NCI-H524 treated with DMSO at 0.1 percent for 48 hours (cell line): ENCODE measurements at places on chromosomes 1 and 21.

- DNase-seq: no peak
Measured at GRCh38 chr1:161531986-161532643, 7.8 kb downstream of the HSPA6 start.

DNA sequence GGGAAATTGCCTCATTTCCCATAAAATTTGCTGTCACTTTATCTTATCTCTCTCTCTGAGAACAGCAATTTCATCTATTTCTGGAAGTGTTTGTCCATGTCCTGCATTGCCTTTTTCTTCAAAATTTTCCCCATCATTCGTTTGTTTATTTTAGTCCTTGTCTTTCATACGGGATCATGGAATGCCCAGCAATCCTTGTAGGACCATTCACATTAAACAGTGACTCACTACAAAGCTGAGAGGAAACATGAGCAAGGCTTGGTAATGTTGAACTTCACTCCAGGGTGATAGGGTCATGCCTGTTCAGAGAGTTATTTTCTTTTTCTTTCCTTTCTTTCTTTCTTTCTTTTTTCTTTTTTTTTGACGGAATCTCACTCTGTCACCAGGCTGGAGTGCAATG lies 32.2 kb upstream of the HNRNPU start:
- DNase-seq: no peak

- DNase-seq: no peak
Measured at GRCh38 chr21:34996304-34997101, 52.6 kb downstream of the RUNX1 start.

DNA sequence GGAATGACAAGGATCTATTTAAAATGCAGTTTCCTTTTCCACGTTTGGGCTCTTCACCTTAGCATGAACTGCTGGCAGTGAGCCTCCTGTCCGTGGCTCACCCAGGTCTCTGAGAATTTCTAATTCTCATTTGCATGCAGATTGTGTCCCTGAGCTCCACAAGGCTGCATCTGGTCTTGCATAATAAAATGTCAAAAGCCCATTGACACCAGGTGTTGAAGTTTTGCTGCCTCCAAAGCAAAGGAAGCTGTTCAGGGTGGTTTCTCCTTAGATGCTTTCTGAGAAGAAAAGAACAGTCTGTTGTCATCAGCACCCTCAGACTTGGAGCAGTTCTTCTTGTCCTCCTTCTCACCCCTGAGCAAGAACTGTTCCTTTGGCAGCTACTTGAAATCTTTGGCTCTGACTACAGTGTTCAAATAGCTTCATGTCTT lies 433.1 kb upstream of the KAZN start:
- no peak for DNase-seq

DNA sequence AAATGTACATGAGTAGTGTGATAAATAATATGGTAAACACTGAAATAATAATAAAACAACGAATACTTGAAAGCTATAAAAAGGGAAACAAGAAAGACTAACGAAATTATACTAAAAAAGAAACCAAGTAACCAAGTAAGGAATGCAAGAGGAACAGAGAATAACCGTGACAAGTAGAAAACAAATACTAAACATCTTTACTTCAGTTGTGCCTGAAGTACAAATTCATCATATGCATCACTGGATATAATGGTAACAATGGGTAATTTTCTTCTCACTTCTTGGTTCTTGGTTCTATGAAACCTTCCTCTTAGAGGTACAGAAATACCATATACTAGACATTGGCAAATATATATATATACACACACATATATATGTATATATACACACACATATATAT lies 1093.6 kb upstream of the B3GALT2 start:
- no peak for DNase-seq

GRCh38 chr1:180579961-180580611 lies 21.3 kb downstream of the OVAAL start:
- DNase-seq: no peak

GRCh38 chr1:65728504-65728903 lies 64.2 kb upstream of the PDE4B start:
- no peak for DNase-seq

GRCh38 chr1:27350663-27351540 lies 9.1 kb downstream of the SYTL1 start:
- DNase-seq: no peak

GRCh38 chr1:185917646-185918045 lies 183.5 kb downstream of the HMCN1 start:
- DNase-seq: no peak

DNA sequence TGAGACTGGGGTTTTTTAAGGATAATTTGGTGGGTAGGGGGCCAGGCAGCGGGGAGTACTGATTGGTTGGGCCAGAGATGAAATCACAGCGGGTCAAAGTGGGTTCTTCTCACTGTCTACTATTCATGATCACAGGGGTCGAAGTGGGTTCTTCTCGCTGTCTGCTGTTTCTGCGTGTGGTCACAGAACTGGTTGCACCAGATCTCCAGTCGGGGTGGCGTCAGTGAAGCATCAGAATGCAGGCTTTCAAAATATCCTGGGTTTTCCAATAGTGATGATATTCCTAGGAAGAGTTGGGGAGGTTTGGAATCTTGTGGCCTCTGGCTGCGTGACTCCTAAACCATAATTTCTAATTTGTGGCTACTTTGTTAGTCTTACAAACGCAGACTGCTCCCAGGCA lies 45.1 kb downstream of the TRPM2 start:
- no peak for DNase-seq

- DNase-seq: peak; percentile 34
Measured at GRCh38 chr1:119114786-119115185, 25.7 kb downstream of the WARS2 start.

GRCh38 chr1:102107441-102107840 lies 110.7 kb upstream of the OLFM3 start:
- DNase-seq: no peak

GRCh38 chr1:55284856-55285255 lies 69.7 kb upstream of the USP24 start:
- DNase-seq: peak; percentile 7

- no peak for DNase-seq
Measured at GRCh38 chr1:169364948-169365347, 2.6 kb downstream of the NME7 start.

GRCh38 chr1:165543532-165544438 lies at the start of gene LRRC52:
TSS of gene LRRC52 (plus strand) at chr1:165544000. CDS start at chr1:165544297, 297 bp downstream.
- no peak for DNase-seq

GRCh38 chr1:6280761-6281451 lies 20.0 kb upstream of the GPR153 start:
- no peak for DNase-seq

GRCh38 chr1:2228157-2228594 lies at the start of gene SKI:
TSS of gene SKI (plus strand) at chr1:2228319. CDS start at chr1:2228767, 448 bp downstream.
- DNase-seq: no peak

DNA sequence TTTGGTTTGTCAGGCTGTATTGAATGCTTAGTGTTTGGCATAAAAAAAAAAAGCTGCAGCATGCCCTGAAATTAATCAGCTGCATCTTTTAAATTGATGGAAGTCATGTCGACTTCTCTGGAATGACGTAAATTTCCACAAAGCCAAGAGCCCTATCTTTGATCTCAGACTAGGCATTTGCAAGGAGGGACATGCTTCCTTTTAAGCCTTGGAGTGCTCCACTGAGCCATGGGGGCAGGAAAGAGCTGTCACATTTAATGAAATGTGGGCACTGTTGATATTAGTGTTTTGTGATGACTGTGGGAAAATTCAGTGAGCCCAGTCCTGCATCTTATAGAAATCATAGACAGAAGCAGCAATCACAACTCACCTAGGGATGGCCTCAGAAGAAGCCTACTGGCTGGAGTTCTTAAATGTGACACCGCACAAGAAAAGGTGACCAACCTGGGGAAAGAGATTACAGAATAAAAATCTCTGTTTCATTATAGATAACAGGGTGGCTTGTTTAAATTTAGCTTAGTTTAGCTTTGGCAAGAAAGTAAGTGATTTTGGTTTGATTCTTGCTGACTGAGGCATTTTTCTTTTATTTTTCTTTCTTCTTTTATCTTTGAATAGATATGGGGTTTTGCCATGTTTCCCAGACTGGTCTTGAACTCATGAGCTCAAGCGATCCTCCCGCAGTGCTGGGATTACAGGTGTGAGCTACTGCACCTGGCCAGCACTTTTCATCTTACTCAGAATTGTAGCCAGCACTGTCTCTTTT lies 188.2 kb downstream of the HHAT start:
- DNase-seq: no peak

DNA sequence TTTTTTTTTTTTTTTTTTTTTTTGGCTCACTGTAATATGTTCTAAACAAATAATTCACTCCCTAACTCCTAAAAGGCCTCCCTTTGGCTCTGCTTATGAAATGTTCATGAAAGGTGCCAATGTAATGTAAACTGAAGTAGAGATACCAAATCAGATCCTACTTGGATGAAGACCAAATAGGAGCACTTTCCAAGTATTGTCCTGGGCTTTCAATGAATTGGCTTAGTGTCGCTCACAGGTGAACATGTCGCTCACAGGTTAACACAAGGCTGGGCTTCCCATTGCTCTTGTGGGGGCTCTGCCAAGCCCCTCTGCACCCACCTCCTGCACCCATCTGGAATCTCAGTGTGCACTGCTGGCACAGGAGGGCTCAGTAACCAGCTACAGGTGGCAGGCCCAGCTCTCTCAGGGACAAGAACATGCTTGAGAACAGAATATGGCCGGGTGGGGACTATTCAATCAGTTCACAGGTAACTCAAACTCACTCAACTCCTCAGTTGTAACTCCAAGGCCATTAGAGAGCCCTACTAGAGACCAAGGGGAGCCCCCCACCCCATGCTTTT lies 10.6 kb upstream of the CD58 start:
- no peak for DNase-seq

DNA sequence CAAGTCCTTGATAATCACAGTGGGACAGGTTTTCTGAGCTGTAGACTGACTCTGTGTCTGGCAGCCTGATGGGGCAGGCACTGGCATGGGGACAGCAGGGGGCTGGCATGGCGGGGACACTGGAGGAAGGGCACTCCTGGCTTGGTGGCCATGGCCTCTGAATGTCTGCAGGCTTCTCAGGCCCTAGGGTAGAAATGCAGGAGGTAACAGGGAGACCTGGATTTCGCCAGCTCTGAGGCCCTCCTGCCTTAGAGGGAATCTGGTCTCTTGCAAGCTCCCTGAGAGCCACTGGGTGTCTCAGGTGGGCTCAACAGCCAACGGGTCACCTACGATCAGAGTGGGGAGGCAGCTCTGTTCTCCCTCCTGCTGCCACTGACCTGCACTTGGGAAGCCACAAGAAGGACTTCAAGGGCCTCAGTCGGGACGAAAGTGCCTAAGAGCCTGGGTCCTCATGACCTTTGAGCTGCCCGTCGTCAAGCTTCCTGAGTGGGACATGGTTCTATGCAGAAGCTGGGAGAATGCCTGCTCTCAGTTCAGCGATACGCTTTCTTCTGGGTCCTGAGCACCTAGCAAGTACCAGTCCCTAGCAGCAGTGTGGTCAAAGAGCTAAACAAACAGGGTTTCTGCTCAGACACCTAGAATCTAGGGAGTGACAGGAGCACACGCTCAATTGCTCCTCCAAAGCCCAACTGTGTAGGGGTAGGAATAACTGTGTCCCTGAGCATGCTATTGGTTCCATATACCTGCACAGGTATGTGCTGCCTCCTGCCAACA lies 569.0 kb downstream of the PTPRU start:
- no peak for DNase-seq

GRCh38 chr1:109191377-109191776 lies 22.3 kb upstream of the SARS1 start:
- DNase-seq: no peak

- no peak for DNase-seq
Measured at GRCh38 chr1:185017966-185018365, 27.4 kb upstream of the RNF2 start.

DNA sequence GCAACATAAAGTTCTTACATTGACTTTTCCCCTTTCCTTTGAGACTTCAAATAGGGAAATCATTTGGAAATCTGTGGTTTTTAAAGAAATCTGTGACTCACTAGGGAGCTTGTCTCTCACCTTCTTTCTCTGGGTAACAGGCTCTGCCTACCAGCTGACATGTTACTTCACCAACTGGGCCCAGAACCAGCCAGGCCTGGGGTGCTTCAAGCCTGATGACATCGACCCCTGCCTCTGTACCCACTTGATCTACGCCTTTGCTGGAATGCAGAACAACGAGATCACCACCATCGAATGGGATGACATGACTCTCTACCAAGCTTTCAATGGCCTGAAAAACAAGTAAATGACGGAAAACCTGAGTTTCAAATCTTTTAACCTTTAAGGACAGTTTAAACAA lies 9.2 kb upstream of the CHIA start:
- no peak for DNase-seq

- DNase-seq: no peak
Measured at GRCh38 chr1:187042538-187042937, 213.8 kb downstream of the PLA2G4A start.

DNA sequence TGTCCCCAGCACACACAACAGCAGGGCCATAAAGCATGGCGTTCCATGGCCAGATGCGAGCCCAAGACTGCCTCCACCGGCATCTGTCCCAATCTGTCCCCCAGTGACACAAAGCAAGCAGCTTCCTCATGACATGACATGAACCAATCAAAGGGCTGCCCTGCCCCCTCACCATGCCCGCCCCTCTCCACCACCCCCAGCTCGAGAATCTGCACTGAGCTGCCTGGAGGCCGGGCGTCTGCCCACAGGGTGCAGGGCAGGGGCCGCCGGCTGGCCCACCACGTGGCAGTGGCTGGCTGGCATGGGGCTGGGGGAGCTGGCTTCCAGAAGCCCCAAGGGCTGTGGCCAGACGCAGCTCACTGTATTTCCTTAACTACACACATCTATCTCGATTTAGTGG lies 27.8 kb downstream of the WNT9A start:
- peak; percentile 81 for DNase-seq

- no peak for DNase-seq
Measured at GRCh38 chr1:11078631-11079030, 18.8 kb upstream of the SRM start.

DNA sequence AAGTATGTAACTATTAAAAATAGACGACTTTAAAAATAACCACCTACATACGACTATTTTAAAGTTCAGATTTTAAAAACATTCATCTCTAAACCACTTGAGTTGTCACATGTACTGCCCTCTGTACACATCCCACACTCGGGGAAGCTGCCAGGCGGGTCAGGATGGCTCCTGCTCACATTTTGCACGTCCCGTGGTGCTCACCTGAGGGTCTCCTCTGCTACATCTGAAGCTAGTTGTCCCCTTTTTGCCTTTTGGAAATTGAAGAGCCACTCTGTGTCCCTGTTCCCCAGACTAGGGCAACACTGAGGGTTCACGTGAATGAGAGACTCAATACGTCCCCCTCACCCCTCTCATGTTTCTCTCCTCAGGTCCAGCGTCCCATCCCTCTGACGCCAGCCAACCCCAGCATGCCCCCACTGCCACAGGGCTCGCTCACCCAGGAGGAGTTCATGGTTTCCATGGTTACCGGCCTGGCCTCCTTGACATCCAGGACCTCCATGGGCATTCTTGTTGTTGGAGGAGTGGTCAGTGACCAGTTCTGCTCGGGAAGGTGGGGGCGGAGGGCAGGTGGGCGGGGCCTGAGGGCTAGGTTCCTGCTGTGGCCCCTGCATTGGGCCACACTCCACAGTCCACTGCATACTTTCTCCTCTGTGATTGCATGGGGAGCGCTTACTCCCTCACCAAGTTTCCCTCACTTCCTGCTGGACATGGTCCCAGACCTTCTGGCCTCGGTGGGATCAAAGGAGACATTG lies 13.0 kb upstream of the MIIP start:
- no peak for DNase-seq

GRCh38 chr21:43944078-43944633 lies 68.0 kb upstream of the TRAPPC10 start:
- no peak for DNase-seq
